ENCODE measurements at places on chromosomes 3 and 15. TPM values are rescaled to one million over a fixed set of nuclear protein-coding genes. Genes with fewer than 3 reads are reported as not detected.

Gene RFTN1
- 42.0 TPM for total RNA-seq

DNA sequence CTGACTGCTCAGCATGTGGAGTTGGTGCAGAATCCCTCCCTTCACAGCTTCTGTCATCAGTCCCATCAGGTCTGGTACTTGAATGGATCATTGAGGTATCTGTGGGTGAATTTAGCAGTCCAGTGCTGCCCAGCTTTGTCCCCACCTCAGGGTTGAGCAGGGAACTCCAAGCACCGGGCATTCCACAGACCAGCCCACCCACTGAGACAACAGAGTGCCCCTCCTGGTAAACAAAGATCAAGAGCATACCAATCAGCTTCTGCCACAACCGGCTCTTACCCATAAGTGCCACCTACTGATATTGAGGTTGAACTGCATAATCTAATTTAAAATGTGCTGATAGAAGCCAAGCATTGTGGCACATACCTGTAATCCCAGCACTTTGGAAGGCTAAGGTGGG lies 57.1 kb upstream of the FXR1 start:
- no peak for DNase-seq

GRCh38 chr15:64753480-64754185 lies 21.8 kb downstream of the RBPMS2 start:
- DNase-seq, result no peak

- no peak for DNase-seq
Observed at GRCh38 chr3:78130741-78131290, 1090.9 kb downstream of the ROBO2 start.

All from hematopoietic multipotent progenitor cell (in vitro differentiated cells).